ENCODE measurements at places on chromosomes 3 and 15.

DNA sequence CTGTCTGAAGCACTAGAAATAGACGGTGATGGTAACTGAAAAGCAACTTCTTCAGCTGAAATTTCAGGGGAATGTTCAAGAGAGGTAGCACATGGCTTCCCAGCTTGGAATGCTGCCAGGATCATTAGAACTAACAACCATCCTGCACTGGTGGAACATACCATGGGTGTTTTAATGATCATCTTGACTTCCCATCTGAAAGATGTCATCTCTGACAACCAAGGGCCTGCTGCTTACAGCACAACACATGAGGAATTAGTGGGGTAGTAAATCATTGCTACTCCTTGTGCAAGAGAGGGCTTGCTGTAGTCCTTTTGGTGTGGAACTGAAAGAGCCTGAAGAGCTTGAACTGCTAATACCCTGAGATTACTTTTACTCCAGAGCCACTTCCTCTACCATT lies 853.7 kb downstream of the MCTP2 start:
- no peak for DNase-seq

DNA sequence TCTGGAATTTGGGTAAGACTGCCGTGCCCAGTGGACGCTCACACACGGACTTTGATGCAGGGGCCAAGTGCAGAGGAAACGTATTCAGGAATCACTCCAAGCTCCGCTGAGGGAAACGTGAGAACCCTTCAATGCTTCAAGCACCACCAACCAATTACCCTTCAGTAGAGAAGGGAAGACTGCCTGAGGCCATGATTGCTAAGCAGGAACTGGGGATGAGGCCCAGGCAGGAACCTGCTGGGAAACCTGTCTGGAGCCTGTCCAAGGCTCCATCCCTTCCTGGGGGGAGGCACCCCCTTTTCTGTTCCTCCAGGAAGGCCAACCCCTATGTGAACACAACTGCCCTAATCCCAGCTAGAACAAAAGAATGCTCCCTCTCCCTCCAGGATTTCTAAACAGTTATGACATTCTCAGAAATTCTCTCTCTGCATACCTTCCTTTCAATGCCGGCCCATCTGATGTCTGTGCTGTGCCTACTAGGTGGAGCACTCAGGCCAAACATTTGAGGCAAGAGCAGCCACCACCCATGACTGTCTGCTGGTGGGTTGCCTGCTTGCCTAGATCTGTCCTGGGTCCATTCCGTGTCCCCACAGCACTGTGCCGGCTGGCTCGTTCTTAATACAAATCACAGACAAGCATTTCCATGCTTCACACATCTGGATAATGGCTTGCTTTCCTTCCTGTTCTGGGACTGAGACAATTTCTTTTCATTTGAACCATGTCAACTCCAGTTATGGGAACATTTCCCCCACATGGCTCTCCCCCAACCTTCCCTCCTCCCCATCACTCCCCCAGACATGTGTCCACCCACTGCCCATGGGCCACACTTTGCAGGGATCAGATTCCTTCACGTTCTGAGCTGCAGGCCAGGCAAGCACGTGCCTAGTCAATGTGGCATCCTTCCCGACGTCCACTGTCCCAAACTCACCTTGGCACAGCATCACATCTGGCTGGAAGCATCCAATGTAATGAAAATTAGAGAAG lies 149.4 kb downstream of the ADAMTS17 start:
- no peak for DNase-seq

- DNase-seq: no peak
Observed at GRCh38 chr3:182484682-182485081, 308.6 kb upstream of the ATP11B start.

- DNase-seq: no peak
Observed at GRCh38 chr3:45719655-45720487, 30.7 kb downstream of the SACM1L start.

- DNase-seq: no peak
Observed at GRCh38 chr15:58344213-58345070, 87.3 kb upstream of the LIPC start.

DNA sequence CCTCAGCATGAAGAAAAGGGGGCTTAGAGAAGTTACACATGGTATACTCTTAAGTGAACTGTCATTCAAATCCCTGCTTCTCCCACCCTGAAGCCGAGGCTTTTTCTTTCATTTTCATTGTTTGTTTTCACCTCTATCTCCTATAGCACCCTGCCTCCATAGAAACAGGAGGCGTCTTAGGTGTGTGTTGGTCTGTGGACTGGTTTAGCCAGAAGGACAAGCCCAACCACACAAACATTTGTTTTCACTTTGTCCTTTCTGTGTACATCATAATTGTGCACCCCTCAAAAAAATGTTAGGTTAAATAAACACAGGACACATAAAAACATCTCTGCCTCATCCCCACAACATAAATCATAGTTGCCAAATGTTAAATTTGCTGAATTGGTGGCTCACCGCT lies 73.3 kb upstream of the UBE2E2 start:
- DNase-seq: peak; percentile 56

DNA sequence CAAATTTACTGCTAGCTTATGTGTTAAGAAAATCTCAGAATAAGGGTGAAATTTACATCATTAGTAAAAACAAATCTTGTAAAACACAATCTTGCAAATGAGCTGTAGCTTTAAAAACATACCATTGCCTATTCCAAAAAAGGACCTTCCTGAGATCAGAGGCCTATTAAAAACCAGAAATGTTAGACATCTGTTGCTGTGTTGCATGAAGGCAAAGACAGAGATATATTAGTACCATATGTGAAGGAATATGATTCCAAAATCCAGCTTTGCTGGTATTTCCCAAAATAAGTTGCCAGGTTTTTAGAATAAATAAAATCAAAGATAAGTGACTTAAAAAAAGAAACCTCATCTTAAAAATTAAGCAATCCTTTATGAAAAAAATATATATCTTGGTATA lies 504.1 kb upstream of the CDIN1 start:
- peak; percentile 20 for DNase-seq

GRCh38 chr3:130379274-130379673 lies 33.8 kb downstream of the COL6A5 start:
- DNase-seq: no peak

- DNase-seq: no peak
Observed at GRCh38 chr15:97840501-97840900, 120.0 kb upstream of the ARRDC4 start.

DNA sequence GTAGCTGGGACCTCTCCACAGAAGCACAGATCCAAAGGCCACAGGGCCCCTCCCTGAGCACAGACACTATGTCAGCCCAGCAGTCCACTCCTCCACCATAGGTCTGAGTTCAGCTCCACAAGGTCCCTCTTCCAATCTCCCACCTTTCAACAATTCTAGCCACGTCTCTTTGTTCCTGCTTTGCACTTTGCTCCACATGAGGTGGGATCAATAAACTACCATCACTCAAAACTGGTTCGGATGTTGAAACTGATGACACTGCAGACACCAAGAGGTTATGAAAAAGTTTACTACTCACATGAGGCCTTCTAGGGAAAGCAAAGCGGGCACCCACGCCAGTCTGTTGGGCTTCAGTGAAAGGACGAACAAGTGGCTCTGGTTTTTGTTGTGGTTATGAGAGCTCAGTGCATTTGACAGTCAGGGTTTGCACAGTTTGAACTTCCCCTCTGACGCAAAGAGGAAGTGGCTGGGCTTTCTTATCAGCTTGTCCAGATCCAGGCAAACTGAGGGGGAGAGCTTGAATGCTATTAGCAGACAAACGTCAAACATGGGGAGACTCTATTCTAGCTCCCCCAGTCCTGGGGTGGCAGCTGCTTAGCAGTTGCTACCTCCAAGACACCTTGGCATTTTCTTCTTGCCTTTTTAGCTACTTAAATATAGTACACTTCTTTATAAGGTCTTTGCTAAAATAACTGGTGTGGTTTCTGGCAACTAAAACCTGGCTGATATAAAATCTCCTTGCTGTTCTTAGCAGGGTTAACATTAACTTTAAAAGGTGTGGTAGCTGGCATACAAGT lies 37.8 kb downstream of the ZNF445 start:
- peak; percentile 50 for DNase-seq

GRCh38 chr3:10580426-10580825 lies 75.0 kb upstream of the ATP2B2 start:
- no peak for DNase-seq

DNA sequence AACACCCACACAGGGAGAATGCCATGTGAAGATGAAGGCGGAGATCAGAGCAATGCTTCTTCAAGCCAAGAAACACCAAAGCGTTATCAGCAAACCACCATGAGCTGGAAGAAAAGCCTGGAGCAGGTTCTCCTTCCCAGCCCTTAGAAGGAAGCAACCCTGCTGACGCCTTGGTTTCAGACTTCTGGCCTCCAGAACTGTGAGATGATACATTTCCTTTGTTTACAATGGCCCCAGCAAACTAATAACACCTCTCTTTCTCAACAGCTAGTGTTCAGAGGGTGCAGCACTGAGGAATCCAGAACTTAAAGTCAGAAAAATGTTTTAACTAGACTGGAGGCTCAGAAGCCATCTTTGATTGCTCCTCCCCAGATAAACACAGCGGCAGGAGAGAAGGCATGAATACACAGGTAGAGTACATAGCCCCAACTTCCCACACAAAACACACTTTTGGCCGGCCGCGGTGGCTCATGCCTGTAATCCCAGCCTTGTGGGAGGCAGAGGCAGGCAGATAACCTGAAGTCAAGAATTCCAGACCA lies 132.4 kb upstream of the LPP start:
- no peak for DNase-seq

GRCh38 chr15:80789296-80789695 lies 10.1 kb downstream of the CEMIP start:
- DNase-seq: no peak

DNA sequence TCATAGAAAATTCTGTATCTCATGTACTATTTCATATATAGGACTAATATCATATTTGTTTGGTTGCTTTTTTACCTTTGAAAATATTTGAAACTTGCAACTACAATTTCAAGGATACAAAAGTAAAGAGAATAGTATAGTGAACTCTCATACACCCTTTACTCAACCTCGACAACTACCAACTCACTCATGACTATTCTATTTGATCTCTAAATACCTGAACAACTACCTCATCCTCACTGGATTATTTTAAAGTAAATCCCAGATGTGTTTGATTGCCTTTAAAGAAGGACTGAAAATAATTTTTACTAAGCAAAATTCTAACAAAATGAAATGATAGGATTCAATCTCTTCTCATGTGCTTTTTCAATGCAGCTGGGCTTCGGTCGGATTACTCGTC lies 12.1 kb downstream of the TMPRSS7 start:
- DNase-seq: no peak

DNA sequence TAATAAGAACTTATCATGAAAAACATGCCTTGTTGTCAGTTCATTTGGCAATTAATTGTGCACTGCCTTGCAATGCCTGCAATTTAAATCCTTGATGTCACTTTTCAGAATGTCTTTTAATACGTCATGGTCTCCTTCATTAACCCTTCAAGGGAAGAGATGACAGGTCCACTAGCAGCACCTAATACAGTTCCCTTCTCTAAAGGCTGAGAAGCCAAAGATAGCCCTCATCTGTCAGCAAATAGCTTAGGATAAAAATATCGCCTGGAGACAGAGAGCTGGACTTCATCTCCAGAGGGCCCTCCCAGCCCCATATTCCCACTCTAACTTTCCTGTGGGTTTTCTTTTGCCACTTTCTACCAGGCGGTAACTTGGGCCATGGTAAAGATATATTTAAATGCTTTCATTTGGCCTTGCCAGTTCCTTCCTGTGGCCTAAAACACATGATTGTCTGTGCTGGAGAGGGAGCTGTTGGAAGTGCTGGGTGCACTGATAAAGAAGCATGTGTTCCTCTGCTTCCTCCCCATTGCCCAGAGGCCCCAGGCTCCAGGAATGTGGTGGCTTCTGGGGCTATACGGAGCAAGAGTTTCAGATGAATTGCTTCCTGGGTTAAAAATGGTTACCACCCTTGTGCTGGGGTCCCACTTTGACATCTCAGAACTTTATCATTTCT lies 76.3 kb upstream of the UMPS start:
- DNase-seq: no peak

DNA sequence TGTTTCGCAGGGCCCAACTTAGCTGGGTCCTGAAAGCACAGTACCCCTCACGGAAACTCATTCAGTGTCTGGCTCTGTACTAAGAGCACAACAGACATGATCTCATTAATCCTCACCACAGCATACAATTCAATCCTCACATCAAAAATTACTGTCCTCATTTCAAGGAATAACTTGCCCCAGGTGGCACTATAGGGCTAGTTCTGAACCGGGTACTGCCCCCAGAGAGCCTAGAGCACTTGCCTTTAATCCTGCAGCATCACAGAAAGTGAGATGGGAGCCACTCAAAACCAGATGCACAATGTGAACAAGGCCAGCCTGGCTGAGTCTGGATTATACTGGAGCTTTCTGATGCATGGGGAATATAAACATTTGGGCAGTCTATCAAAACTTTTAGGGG lies 122.6 kb downstream of the OSBPL10 start:
- no peak for DNase-seq

DNA sequence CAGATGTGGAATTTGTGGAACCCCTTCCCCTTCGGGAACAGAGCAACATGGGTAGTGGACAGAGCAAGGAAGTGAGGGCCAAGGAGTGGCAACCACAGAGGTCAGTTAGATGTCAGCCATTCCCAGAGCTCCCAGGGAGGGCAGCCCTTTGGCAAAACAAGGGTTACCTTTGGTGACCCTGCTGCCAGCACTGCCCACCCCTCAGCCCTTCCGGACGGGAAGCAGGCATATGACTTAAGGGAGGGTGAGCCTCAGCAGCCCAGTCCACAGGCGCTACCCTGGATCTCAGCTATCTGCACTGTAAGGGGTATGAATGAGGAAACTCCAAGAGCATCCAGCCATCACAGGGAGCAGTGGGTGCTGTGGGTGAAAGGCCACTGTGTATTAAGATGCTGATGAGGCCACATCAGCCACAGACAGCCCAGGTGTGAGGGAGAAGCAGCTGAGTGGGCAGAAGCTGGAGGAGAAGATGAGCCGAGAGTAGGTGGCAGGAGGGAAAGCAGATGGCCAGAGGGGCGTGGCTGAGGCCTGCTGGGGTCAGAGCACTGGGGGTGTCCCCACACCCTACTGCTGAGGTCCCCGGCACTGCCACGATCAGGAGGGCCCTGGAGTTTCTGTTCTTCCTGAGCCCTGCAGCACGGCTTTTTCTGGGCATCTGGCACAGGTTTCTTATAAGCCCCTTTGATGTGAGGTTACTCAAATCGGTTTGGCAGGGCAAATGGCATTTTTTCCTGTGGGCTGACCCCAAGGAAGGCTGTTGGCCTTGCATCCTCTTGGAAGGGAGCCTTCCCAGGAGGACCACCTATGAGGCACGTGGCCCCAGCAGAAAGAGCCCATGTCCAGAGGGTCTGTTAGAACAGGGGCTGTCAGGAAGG lies 6.2 kb downstream of the PLA2G4D start:
- no peak for DNase-seq

GRCh38 chr15:87416591-87417257 lies 839.8 kb downstream of the NTRK3 start:
- no peak for DNase-seq

GRCh38 chr3:115602194-115602593 lies 21.1 kb upstream of the GAP43 start:
- DNase-seq: no peak
